Vagina (tissue), 2 donors: ENCODE measurements at places on chromosomes 4 and X. TPM values are rescaled to one million over a fixed set of nuclear protein-coding genes. Genes with fewer than 3 reads are reported as not detected.

GRCh38 chrX:7244405-7244804 is 96.5 kb upstream of the PUDP start:
- H3K27ac ChIP-seq = no peak overlapping the region
- no peaks in the 10 kb centered on the region for H3K4me1 ChIP-seq
- no peak overlapping the region for H3K4me3 ChIP-seq

DNA sequence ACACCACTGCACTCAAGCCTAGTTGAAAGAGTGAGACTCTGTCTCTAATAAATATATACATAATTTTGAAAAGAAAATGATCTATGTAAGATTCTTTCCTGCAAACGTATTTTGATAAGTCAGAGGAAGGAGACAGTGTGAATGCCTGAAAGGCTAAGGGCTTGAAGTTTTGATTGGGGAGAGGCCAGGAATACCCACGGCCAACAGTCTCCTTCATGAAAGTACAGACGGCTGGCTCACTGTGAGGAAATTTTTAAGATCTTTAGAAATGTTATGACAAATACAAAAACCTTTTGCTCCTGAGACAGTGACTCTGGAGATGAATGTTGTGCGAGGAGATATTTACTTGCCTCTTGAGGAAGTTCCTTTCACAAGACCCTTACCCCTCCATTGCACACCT is 111.4 kb upstream of the KLHL13 start:
- no peaks in the 10 kb centered on the region for H3K36me3 ChIP-seq
- H3K27me3 ChIP-seq = no peaks in the 10 kb centered on the region
- no peak overlapping the region for H3K27ac ChIP-seq
- no peak overlapping the region for H3K4me3 ChIP-seq
- no peak for DNase-seq

GRCh38 chr4:108287834-108288413 is 119.2 kb upstream of the LEF1 start:
- no peak for DNase-seq
- H3K4me3 ChIP-seq = no peak overlapping the region
- no peak overlapping the region for H3K27ac ChIP-seq

DNA sequence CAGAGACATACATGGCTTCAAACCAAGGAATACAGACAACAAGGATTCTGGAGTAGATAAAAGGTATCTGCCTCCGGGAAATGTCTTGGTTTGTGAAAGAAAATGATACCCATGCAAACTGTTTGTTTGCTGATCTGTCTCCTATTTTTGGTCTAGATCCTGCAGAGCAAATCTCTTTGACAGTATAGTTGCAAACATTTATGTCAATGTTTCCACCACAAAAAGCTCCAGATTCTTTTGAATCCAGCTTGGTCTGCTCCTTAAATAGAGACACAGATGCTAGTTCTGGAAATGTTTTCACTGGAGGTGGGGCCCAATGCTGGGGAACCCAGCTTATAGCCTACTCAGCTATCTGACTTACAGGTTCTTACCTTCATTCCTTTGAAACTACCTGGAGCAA is 119.7 kb downstream of the ATG4A start:
- no peaks in the 10 kb centered on the region for H3K36me3 ChIP-seq
- H3K4me1 ChIP-seq = no peaks in the 10 kb centered on the region
- H3K4me3 ChIP-seq = no peak overlapping the region

DNA sequence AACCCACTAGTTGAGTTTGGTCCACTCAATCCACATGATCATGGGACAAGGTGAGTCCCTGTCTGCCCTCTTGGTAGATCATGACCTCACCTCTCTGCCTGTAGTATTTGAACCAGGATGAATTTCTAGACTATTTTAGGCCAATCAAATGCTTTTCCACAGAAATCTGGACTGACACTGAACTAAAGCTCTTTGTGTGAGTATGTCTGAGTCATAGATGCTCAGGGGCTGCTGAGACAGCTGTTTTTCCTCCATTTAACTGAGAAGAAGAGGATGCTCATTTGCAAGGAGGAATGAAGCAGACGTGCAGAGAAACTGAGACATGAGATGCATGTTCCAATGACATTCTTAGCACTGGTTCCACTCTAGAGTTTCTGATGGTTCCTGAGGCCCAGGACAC is 77.3 kb upstream of the TMEM47 start:
- H3K27ac ChIP-seq = no peak overlapping the region
- no peak overlapping the region for H3K4me3 ChIP-seq

- no peak for DNase-seq
- peak overlapping the region; percentile 38 for H3K4me3 ChIP-seq
- H3K27me3 ChIP-seq = no peaks in the 10 kb centered on the region
- peaks cover 22% of the 10 kb centered on the region for H3K4me1 ChIP-seq
- peak overlapping the region; percentile 60 for H3K27ac ChIP-seq
Measured at GRCh38 chrX:49308604-49309269, 5.3 kb downstream of the GAGE10 start.

GRCh38 chrX:80335062-80335830 is 85.0 kb upstream of the TENT5D start:
- no peak overlapping the region for H3K27ac ChIP-seq
- no peaks in the 10 kb centered on the region for H3K27me3 ChIP-seq
- H3K4me3 ChIP-seq = no peak overlapping the region
- no peak for DNase-seq
- H3K4me1 ChIP-seq = no peaks in the 10 kb centered on the region
- no peaks in the 10 kb centered on the region for H3K36me3 ChIP-seq

- peak overlapping the region; percentile 90 for H3K27ac ChIP-seq
- H3K27me3 ChIP-seq = no peaks in the 10 kb centered on the region
- H3K36me3 ChIP-seq = no peaks in the 10 kb centered on the region
Measured at GRCh38 chr4:48340276-48340964, 909 bp upstream of the SLAIN2 start.

DNA sequence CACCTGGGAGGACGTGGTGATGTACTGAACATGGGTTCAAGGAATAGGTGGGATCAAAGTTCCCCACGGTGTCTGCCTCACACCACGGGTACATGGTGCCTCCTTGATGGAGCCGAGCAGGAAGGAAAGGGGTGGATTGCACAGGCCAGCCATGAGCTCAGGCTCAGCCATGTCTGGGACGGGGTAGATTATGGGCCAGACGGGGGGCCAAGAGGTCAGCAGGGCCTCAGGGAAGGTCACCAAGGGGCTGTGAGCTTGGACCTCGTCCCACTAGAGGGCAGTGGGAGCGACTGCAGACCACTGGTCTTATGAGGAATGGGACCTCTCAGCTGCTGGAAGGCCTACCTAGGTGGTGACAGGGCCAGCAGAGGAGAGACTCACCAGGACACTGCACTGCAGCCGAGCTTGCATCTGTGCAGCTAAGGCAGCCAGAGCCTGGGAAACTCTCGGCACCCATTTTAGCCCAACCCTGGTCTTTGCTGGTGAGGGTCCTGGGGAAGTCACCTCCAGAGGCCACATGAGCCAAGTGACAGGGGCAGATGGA is 38.4 kb downstream of the JAKMIP1 start:
- DNase-seq = no peak
- no peaks in the 10 kb centered on the region for H3K4me1 ChIP-seq
- H3K4me3 ChIP-seq = no peak overlapping the region
- H3K27me3 ChIP-seq = no peaks in the 10 kb centered on the region
- no peaks in the 10 kb centered on the region for H3K36me3 ChIP-seq
- H3K27ac ChIP-seq = no peak overlapping the region

GRCh38 chr4:170743633-170744032 is 653.9 kb upstream of the AADAT start:
- H3K27me3 ChIP-seq = no peaks in the 10 kb centered on the region
- H3K4me3 ChIP-seq = no peak overlapping the region
- no peak for DNase-seq
- H3K27ac ChIP-seq = no peak overlapping the region
- H3K4me1 ChIP-seq = no peaks in the 10 kb centered on the region

- H3K27me3 ChIP-seq = no peaks in the 10 kb centered on the region
- no peak for DNase-seq
- no peak overlapping the region for H3K4me3 ChIP-seq
- H3K4me1 ChIP-seq = no peaks in the 10 kb centered on the region
Measured at GRCh38 chrX:11290416-11291102, 2.7 kb upstream of the AMELX start.

GRCh38 chr4:159673221-159673620 is 570.3 kb downstream of the RAPGEF2 start:
- H3K4me1 ChIP-seq = no peaks in the 10 kb centered on the region
- no peak for DNase-seq
- H3K4me3 ChIP-seq = no peak overlapping the region

DNA sequence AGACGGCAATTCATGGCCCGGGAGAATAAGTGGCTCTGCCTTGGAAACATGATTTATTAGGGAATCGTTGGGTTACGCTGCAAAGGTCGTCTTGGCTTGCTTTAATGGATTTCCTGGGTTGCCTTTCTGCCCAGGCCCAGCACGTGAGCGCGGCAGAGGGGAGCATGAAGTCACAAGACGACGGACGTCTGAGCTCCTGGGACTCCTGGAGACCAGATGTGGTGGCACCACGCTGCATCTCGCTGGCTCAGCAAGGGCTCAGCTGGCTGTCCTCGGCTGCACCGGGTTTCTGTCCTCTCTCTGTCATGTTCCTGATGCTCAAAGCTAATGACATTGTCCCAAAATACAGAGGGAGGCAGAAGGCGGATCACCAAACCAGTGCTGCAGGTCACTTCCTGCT is 61.2 kb downstream of the C4orf50 start:
- H3K4me3 ChIP-seq = no peak overlapping the region
- no peaks in the 10 kb centered on the region for H3K27me3 ChIP-seq
- no peaks in the 10 kb centered on the region for H3K36me3 ChIP-seq
- DNase-seq = no peak
- peaks cover 8% of the 10 kb centered on the region for H3K4me1 ChIP-seq
- no peak overlapping the region for H3K27ac ChIP-seq

- no peaks in the 10 kb centered on the region for H3K36me3 ChIP-seq
- DNase-seq = no peak
- H3K4me1 ChIP-seq = no peaks in the 10 kb centered on the region
- H3K27ac ChIP-seq = no peak overlapping the region
Measured at GRCh38 chr4:2220016-2220630, 21.8 kb downstream of the HAUS3 start.

DNA sequence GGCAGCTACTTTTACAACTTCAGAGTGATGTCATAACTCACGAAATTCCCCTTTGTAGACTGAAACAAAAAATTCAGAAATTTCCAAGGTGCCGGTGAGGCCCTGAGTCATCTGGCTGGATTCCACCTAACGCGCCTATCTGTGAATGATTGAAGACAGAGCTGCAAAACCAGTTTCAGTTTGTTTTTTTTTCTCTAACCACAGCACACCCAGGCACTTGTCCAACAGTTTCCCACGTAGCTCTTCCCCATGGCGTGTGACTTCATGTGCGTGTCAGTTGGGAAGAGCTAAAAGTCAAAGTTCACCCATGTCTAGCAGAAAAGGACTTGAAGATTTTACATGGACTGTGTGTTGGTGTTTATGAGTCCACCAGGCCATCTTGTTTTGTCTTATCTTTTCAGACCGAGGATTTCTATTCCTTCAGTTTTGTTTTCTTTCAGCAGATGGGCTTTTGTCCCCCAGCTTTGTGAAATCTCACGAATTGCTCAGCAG is 16.4 kb downstream of the TCEANC start:
- peaks cover 5% of the 10 kb centered on the region for H3K4me1 ChIP-seq
- no peaks in the 10 kb centered on the region for H3K36me3 ChIP-seq
- H3K27ac ChIP-seq = peak overlapping the region; percentile 62
- peak overlapping the region; percentile 9 for H3K4me3 ChIP-seq
- no peaks in the 10 kb centered on the region for H3K27me3 ChIP-seq

- no peak for DNase-seq
- no peaks in the 10 kb centered on the region for H3K27me3 ChIP-seq
- peaks cover 31% of the 10 kb centered on the region for H3K36me3 ChIP-seq
- H3K4me3 ChIP-seq = no peak overlapping the region
- peaks cover 2% of the 10 kb centered on the region for H3K4me1 ChIP-seq
Measured at GRCh38 chr4:88743696-88744095, 46.1 kb upstream of the NAP1L5 start.

GRCh38 chrX:109925656-109926055 is 77.3 kb upstream of the TMEM164 start:
- H3K36me3 ChIP-seq = no peaks in the 10 kb centered on the region
- no peak overlapping the region for H3K27ac ChIP-seq
- no peak for DNase-seq
- no peaks in the 10 kb centered on the region for H3K27me3 ChIP-seq

- no peaks in the 10 kb centered on the region for H3K27me3 ChIP-seq
- H3K4me1 ChIP-seq = peaks cover 17% of the 10 kb centered on the region
- peak overlapping the region; percentile 91 for H3K4me3 ChIP-seq
- peak overlapping the region; percentile 93 for H3K27ac ChIP-seq
- DNase-seq = no peak
Measured at GRCh38 chr4:13483136-13483767, 888 bp downstream of the RAB28 start.

GRCh38 chrX:53481816-53482465 is 47.8 kb upstream of the HSD17B10 start:
- no peak overlapping the region for H3K4me3 ChIP-seq
- no peaks in the 10 kb centered on the region for H3K27me3 ChIP-seq
- H3K4me1 ChIP-seq = no peaks in the 10 kb centered on the region
- no peak overlapping the region for H3K27ac ChIP-seq
- DNase-seq = no peak

DNA sequence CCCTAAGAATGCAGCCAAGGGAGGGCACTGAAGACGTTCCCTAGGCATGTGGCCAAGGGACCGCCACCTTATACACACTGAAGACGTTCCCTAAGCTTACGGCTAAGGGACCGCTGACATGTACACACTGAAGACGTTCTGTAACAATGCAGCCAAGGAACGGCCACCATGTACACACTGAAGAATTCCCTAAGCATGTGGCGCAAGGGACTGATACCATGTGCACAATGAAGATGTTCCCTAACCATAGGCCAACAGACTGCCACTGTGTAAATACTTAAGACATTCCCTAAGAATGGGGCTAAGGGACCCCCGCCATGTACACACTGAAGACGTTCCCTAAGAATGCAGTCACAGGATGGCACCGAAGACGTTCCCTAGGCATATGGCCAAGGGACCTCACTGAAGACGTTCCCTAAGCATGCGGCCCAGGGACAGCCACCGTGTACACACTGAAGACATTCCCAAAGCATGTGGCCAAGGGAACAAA is 36.1 kb downstream of the DHRSX start:
- H3K27me3 ChIP-seq = no peaks in the 10 kb centered on the region
- no peak for DNase-seq

DNA sequence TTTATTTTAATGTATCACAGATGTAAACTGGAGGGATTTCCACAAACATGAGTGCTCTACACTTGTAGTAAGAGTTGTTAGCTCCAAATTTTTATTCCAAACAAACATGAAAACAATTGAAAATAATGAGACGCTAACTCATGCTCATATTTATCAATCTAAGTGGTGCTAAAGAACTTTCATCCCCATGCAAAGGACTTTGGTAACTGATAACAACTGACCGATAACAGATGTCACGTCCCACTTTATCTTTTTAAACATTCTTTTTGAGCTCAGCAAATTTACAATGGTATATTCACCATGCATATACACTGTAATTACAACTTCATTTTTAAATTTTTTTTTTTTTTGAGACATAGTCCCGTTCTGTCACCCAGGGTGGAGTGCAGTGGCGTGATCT is 15.6 kb upstream of the MAOA start:
- DNase-seq = no peak
- peaks cover 8% of the 10 kb centered on the region for H3K4me1 ChIP-seq
- H3K4me3 ChIP-seq = no peak overlapping the region
- H3K27ac ChIP-seq = no peak overlapping the region
- no peaks in the 10 kb centered on the region for H3K27me3 ChIP-seq

RNF212 gene
- total RNA-seq = 7.9 TPM

STPG2 gene
- not detected for total RNA-seq

IL21 gene
- not detected for total RNA-seq

ACSL4 gene
- 39.8 TPM for total RNA-seq

BEND4 gene
- total RNA-seq = not detected

BEX5 gene
- total RNA-seq = not detected

SCML1 gene
- 11.8 TPM for total RNA-seq

FRG2 gene
- not detected for total RNA-seq

DGKK gene
- 0.49 TPM for total RNA-seq

NPY2R gene
- total RNA-seq = 0.49 TPM

CFAP99 gene
- total RNA-seq = not detected
